ENCODE measurements at places on chromosomes 12 and 14.

- no peak for DNase-seq
These were observed 43.1 kb upstream of the ATF7IP start for GRCh38 chr12:14322403-14322802.

DNA sequence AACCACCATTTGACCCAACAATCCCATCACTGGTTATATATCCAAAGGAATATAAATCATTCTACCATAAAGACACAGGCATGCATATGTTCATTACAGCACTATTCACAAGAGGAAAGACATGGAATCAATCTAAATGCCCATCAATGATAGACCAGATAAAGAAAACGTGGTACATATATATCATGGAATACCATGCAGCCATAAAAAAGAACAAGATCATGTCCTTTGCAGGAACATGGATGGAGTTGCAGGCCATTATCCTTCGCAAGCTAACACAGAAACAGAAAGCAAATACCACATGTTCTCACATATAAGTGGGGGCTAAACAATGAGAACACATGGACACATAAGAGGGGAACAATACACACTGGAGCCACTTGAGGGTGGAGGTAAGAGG is 15.7 kb downstream of the CAPRIN2 start:
- no peak for DNase-seq

DNA sequence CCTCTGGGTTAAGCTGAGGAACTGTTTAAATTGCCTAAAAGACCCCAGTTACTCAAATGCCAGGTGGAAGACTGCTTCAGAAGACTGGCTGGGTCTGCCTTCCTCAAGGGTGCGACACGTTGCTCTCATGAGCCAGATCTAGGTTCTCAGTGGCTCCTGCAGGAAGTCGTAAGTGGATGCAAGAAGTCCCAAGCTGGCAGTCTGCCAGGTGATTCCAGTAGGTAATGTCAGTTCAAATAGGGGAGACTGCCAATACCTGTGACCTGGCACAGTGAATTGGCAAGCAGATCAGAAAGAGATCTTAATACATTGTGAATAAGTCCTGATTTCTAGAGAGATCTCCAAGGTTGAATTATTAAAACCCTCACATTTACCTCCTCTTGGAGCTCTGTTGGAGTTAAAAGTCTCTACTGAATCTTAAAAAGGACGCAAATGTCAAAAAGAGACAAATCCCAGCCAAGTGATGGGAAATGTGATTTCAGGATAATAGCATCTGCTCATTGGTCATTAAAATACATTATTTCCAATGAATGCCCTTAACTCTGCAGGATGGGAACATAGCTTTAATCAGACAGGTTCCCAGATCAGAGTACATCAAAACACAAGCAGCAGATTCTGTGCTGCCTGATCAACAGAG is 98.8 kb upstream of the FRMD6 start:
- no peak for DNase-seq

DNA sequence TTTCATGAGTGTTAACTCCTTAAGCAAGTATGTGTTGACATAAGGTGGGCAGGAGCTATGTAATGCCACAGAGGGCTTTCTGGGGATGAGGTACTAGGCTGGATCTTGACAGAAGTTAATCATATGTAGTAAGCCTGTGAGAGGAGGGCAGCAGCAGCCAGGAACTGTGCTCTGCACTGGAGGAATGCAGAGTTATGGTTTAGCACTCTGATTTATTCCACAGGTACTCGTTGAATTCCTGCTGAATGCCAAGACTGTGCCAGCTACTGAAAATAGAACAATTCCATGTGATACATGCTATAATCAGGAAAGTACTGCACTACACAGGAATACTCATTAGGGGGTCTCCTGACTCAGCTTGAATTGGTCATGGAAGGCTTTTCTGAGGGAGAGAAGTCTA is 58.7 kb downstream of the SUSD6 start:
- DNase-seq = no peak

DNA sequence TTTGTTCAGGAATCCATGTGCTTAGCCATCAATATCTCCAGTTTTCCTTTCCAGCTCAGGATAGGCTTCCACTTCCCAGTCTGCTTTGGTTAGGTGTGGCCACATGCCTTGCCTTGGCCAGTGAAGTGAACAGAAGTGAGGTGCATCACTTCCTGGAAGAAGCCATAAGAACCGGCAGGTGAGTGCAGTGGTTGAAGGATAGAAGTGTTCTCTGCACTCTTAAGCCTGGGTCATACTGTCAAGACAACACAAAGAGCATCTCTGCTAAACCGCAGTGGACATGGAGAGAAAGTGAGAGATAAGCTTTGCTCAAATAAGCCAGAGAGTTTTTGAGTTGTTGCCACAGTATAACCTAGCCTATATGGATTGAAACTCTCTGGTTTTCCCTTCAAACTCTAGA is 11.4 kb downstream of the GNG2 start:
- no peak for DNase-seq

DNA sequence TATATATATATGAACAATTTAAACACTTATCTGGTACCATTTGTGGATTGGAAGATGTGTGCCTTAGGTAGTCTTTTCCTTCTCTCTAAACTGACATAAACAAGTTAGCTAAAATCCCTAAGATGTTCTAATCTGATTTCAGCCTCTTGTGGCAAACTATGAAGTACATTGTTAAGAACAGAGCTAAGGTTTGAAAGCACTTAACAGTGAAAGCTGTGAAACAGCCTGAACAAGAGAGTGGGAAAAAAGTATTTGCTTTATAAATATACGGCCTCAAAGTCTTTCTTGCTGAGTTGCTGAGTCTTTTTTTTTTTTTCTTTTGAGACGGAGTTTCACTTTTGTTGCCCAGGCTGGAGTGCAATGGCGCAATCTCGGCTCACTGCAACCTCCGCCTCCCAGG is 53.7 kb upstream of the PELI2 start:
- DNase-seq = no peak

- no peak for DNase-seq
These were observed 20.9 kb upstream of the ATP5MC2 start for GRCh38 chr12:53696655-53697331.

DNA sequence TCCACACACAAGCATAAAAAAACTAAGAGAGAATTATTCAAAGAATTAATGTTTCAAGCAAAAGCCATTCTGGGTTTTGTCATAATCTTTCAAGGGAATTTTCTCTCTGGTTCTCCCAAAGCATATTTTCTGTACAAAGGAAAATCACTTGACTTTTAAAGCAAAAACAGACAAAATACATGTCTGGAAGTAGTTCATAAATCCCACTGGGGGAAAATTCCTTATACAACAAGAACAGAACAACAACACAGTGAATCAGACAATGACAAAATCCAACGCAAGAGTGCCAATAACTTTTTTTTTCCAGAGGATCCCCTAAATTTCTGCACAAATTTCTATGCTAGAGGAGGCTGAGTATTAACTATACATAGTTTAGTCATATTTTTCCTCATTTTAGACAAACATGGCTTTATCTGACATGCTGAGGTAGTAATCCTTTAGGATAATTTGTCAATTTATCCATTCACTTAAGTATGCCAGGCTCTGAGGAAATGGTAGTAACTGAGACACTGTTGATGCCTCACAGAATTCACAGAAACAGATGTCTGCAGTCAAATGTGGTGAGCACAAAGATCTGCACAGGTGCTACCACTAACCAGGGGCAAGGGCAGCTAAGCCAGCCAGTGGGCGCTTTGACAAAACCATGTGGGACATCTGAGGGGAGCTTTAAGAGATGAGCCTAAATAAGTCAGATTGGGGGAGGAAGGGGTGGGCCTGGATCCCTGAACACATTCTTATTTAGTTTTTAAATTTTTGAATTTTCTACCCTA is 38.0 kb downstream of the GRIP1 start:
- DNase-seq = no peak

GRCh38 chr14:23697680-23698079 is 61.5 kb downstream of the DHRS2 start:
- DNase-seq = no peak

DNA sequence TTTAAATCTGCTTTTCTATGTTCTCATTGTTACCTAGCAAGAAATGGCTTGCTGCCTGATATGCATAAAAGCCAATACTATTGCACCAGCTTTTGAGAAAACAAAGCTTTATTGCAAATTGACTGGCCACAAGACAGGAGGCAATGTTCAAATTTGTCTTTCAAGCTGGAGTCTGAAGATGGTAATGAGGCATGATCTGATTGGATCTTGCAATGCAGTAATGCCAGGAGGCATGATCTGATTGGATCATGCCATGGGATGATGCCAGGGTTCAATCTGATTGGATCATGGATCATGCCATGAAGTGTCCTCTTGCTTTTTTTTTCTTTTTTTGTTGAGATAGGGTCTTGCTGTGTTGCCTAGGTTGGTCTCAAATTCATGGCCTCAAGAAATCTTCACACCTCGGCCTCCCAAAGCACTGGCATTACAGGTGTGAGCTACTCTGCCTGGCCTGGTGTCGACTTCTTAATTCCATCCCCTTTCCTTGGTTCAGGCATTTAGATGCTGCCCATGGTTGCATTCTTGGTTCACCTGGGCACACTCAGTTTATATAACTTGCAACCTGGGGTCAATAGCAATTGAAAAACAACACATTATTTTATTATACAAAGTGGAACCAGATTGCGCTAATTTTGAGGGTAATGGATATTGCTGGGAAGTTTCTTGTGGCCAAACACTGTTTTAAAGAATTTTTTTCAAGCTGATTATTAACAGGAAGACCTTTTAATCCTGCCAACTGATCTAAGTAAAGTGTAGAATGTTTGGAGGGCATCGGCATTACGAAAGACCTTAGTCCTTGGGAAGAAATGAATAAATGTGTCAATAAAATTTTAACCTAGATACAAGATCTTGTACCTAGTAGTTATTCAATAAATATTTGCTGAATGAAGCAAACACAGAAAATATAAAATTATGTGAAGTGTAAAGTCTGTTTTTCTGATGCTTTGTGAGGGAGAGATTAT is 38.8 kb downstream of the HSD17B6 start:
- no peak for DNase-seq

DNA sequence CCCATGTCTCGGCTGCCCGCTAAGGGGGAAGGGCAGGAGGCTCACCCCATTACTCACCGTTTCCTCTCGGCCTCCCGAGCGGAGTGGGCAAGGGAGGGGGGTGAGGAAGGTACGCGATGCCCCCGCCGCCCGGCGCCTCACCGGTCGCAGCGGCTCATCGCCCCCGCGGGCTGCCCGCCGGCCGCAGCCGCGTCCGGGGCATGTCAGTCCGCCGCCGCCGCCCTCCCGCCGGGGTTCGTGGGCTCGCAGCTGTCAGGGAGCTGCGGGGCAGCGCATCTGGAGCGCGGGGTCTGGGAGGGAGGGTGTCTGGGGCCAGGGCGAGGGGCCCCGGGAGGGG is 461 bp downstream of the SLC8A3 start:
- DNase-seq = no peak

- no peak for DNase-seq
These were observed 212.1 kb upstream of the ARID2 start for GRCh38 chr12:45517381-45517780.

GRCh38 chr14:61231810-61232209 is 49.3 kb downstream of the TMEM30B start:
- DNase-seq = no peak

DNA sequence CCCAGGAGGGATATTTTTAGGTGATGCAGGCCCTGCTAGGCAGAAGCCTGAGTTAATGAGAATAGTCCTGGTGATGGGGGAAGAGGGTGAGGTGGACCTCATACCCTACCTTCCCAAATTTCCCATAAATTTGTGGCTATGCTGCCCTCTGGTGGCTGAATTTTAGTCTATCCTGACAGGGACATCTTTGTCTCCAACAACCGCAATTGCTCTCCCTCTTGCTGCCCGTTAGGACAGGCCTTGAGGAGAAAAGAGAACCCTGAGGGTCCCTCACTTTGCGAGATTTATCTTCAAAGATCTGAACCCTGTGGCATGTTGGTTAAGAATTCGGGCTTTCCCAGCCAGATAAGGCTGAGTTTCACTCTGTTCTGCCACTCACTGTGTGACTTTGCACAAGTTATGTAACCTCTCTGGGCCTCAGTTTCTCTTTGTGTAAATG is 9.8 kb upstream of the ZNF385A start:
- no peak for DNase-seq

DNA sequence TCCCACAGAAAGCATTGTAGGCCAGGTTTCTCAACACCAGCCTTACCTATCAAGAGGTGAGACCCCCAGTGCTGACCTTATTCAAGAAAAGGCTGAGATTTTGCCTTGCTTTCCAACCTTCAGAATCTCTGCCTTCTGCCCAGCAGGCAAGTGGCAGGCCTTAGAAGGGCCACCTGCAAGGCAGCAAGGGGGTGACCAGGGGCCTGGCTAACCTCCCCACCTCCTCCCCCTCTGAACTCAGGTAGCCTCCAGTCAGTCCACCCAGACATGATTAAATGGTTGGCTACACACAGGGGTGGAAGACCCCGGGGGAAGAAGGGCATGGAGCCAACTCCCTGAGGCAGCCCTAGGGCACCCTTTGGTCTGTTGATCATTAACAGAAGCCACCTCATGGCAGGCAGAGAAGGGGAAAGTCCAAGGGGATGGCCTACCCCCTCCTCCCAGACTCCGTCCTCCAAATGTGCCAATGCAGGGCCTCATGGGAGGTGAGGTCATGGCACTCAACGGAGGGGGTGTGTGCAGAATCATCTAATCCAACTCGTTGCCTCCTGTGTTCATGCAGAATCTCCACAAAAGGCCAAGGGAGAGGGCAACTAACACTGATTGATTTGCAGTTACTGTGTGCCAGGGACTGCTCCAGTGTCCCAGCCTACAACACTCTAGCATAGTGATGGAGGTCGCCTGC is 8.5 kb downstream of the ZFP36L1 start:
- no peak for DNase-seq

DNA sequence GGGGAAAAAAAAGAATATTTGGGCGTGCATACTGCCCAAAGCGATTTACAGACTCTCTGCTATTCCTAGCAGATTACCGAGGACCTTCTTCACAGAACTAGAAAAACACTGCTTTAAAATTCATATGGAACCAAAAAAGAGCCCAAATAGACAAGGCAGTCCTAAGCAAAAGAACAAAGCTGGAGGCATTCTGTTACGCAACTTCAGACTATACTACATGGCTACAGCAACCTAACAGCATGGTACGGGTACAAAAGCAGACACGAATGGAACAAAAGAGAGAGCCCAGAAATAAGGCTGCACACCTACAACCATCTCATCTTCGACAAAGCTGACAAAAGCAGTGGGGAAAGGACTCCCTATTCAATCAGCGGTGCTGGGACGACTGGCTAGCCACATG is 56.7 kb downstream of the TRAF3 start:
- no peak for DNase-seq

DNA sequence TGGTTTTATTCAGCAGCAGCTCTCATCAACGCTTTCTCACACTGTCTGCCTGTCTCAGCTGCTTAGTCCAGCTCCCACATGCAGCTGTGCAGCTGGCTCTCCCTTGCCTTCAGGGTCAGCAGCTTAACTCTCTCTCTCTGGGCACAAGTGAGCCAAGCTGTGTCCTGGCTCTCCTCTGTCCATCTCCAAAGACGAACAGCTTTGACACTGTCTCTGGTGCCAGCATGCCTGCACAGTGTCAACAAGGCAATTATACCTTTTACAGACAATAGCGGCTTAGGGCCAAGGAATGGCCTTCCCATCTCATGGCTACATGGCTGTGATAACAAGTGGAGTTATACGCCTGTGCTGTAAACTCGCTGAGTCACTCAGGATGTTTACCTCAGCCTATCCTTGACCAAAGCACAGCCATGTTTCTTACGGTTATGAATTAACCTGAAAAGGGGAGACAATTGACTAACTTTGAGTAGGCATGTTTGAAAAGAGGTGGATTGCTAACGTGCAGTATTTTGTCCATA is 38.4 kb upstream of the MANSC4 start:
- DNase-seq = no peak
